ENCODE measurements at places on chromosomes 1 and 21.

DNA sequence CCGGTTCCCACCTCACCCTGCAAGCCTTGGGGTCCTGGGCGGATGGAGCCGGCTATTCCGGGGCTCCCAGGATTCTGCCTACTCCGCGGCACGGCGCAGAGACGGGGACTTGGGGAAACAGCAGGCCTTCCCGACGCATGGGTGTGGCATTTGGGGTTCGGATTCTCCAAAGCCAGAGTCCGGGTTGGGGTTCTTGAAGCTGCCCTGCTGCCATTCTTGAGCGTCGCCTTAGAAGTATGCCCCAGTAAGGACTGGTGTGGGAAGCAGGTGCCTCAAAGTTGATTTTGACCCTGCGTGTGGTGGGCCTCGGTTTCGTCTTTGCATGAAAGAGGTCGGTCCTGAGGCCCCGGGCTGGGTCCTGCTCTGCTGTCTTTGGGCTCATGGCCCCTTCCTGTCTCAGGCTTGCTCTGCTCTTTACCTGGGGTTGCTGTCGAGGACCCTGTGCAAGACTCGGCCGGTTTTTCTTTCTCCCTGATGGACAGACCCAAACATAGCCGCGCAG, 696 bp downstream of the GUK1 start:
- no peaks in the 10 kb centered on the region for H3K4me1 ChIP-seq
- H3K27ac ChIP-seq = no peak overlapping the region
- H3K4me3 ChIP-seq = peak overlapping the region; percentile 89

DNA sequence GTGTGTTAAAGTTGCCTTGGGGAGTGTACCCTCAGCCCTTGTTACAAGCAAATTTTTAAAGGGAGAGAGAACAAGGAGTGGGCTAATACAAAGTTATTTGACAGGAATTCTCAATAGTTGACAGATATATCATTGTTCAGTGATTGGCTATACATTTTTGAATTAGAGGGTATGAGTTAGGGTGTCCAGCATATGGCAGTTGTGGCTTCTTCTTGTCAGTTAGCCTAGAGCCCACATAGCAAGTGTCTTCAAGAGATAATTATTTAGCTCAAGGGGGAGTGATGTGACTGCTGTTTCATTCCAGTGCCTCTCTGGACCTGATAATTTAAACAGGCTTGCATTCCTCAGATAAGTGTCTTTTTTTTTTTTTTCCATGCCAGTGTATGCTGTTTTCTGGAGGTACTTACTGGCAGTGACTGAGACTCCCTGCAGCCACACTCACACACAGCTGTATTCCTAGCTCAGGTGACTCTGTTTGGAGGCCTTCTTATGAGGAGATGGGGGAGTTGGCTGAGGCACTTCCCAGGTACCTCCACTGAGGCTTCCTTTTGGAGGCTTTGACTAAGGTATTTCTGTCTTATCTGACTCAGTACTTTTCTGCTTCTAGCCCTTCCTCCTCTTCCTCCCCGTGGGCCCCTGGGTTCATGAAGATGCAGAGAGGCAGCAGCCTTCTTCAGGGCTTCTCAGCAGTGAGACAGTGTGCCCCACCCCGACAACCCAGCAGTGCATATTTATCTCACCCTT, 32.3 kb downstream of the IVNS1ABP start:
- H3K4me1 ChIP-seq = no peaks in the 10 kb centered on the region
- H3K36me3 ChIP-seq = no peaks in the 10 kb centered on the region
- no peaks in the 10 kb centered on the region for H3K27me3 ChIP-seq
- peak; percentile 75 for DNase-seq

GRCh38 chr1:6588128-6588892, 8.5 kb downstream of the ZBTB48 start:
- peaks cover 6% of the 10 kb centered on the region for H3K36me3 ChIP-seq
- no peak overlapping the region for H3K27ac ChIP-seq
- no peak overlapping the region for H3K4me3 ChIP-seq
- H3K4me1 ChIP-seq = no peaks in the 10 kb centered on the region
- DNase-seq = no peak

DNA sequence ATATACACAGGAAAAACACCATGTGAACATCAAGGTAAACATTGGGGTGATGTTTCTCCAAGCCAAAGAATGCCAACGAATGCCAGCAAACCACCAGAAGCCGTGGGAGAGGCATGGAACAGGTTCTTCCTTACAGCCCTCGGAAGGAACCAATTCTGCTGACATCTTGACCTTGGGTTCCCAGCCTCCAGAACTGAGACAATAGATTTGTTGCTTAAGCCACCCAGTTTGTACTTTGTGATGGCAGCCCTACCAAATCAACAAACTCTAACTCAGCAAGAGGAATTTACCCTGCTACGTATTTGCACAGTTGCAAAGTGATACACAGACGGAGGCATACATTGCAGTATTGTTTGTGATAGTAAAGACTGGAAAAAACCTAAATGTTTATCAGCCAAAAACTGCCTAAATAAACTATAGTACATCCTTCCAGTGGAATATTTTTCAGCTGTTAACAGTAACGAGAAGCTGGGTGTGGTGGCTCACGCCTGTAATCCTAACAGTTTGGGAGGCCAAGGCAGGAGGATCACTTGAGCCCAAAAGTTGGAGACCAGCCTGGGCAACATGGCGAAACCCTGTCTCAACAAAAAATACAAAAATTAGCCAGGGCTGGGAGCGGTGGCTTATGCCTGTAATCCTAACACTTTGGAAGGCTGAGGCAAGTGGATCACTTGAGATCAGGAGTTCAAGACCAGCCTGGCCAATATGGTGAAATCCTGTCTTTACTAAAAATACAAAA, 12.5 kb upstream of the ZC3H12A start:
- no peak overlapping the region for H3K4me3 ChIP-seq
- H3K27ac ChIP-seq = no peak overlapping the region
- H3K4me1 ChIP-seq = no peaks in the 10 kb centered on the region
- H3K36me3 ChIP-seq = no peaks in the 10 kb centered on the region

DNA sequence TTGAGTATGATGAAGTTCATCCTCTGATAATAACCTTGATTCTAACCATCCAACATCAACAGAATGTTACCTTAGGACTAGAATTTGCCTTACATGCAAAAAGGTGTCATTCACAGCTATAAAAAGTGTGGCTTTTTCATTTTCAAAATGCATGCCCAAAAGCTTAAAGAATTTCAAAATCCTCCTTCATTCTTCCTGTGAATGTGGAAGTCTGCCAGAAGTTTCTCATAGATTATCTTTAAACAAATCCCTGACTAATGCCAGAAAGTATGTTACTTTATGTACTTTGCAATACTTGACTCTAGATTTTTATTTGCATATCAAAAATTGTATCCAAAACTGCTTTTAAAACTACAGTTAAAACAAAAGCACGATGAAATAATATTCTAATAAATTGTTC, 270.6 kb upstream of the ZRANB2 start:
- no peak overlapping the region for H3K27ac ChIP-seq
- H3K27me3 ChIP-seq = no peaks in the 10 kb centered on the region
- no peak for DNase-seq
- H3K4me1 ChIP-seq = no peaks in the 10 kb centered on the region
- no peaks in the 10 kb centered on the region for H3K36me3 ChIP-seq
- no peak overlapping the region for H3K4me3 ChIP-seq

- H3K27me3 ChIP-seq = no peaks in the 10 kb centered on the region
- H3K36me3 ChIP-seq = no peaks in the 10 kb centered on the region
- no peak overlapping the region for H3K4me3 ChIP-seq
- H3K27ac ChIP-seq = no peak overlapping the region
- H3K4me1 ChIP-seq = no peaks in the 10 kb centered on the region
- peak; percentile 10 for DNase-seq
These were observed 28.6 kb upstream of the PDE4B start for GRCh38 chr1:65764052-65764451.

All from mesendoderm (in vitro differentiated cells).